Large intestine (tissue), 12 donors: ENCODE measurements at places on chromosomes 5 and 9.

- no peak overlapping the region for H3K4me3 ChIP-seq
- no peak for DNase-seq
- no peaks in the 10 kb centered on the region for H3K4me1 ChIP-seq
- no peak overlapping the region for H3K27ac ChIP-seq
Measured at GRCh38 chr5:17258431-17258830, 41.0 kb downstream of the BASP1 start.

- no peak overlapping the region for H3K27ac ChIP-seq
- peak overlapping the region; percentile 47 for H3K4me3 ChIP-seq
- H3K27me3 ChIP-seq: peaks cover 96% of the 10 kb centered on the region
- DNase-seq: peak; percentile 31
- no peaks in the 10 kb centered on the region for H3K36me3 ChIP-seq
Measured at GRCh38 chr5:93578813-93579691, 2.0 kb downstream of the NR2F1-AS1 start.

DNA sequence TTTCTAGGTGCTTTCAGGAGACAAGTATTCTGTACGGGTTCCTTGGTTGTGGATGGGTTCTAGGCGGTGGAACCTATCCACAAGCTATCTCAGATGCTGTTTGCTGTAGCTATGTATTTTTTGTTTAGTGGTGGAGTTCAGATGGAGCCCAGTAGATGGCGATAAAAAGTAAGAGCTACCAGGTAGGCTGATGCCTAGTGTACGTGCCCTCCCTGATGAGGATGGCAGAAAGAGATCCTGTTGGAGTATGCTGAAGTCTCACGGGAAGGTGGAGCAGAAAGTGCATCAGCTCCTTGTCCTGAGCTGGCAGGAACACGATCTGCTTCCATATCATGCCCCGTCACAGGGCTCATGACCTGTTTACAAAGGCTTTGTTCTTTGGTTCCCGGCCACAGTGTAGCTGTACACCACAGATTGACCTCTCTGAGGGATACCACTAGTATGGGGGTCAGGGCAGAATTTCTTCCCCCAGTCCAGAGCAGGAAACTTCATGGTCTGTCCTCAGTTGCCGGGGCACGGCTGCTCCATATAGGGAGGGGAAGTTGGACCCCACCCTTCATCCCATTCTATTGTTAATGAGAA is 12.6 kb upstream of the UGT3A2 start:
- H3K27ac ChIP-seq: no peak overlapping the region
- no peak overlapping the region for H3K4me3 ChIP-seq
- H3K4me1 ChIP-seq: no peaks in the 10 kb centered on the region
- no peaks in the 10 kb centered on the region for H3K27me3 ChIP-seq
- no peaks in the 10 kb centered on the region for H3K36me3 ChIP-seq

- H3K27ac ChIP-seq: no peak overlapping the region
- no peak overlapping the region for H3K4me3 ChIP-seq
- no peak for DNase-seq
- H3K27me3 ChIP-seq: no peaks in the 10 kb centered on the region
- peaks cover 35% of the 10 kb centered on the region for H3K36me3 ChIP-seq
- no peaks in the 10 kb centered on the region for H3K4me1 ChIP-seq
Measured at GRCh38 chr9:68997666-68998065, 16.2 kb downstream of the PRKACG start.

DNA sequence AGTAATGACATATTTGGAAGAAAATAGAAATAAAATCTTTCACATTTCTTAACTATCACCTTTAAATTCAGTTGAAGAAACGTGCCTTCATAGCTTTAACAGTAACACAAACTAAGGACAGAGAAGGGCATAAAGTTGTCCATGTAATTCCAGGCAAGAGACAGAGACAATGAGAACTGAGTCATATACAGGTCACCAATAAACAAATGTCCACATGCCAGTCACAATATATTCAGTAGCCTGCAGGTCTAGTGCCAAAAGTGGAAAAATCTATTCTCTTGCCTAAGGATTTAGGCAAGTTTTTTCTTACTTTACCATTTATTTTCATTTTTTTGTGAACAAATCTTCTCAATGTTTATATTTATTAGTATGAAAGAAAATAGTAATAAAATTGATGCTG is 1711.5 kb upstream of the NUDT12 start:
- H3K4me1 ChIP-seq: no peaks in the 10 kb centered on the region
- no peaks in the 10 kb centered on the region for H3K36me3 ChIP-seq
- no peak for DNase-seq

- H3K36me3 ChIP-seq: no peaks in the 10 kb centered on the region
- H3K4me3 ChIP-seq: no peak overlapping the region
- no peaks in the 10 kb centered on the region for H3K27me3 ChIP-seq
- DNase-seq: no peak
Measured at GRCh38 chr5:167602067-167602466, 689.4 kb upstream of the WWC1 start.

DNA sequence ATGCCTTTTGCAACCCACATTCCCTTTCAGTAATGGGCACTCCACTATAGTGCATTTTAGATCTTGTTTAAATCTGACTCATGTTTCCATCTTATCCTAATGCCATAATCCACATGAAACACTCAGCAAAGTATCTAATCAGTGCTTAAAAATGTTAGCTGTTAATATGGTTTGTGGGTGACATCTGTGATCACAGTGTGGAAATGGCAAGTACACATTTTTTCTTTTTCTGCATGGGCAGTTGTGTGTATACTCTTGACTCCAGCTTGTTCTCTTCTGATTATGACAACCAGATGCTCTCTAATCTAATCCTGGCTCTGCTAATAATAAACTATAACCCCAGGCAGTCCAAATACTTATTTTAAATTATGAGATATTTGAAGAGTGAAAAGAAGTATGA is 103.3 kb downstream of the EDIL3 start:
- no peak overlapping the region for H3K27ac ChIP-seq
- DNase-seq: no peak
- H3K36me3 ChIP-seq: no peaks in the 10 kb centered on the region
- no peak overlapping the region for H3K4me3 ChIP-seq
